Ovary (tissue), 10 donors: ENCODE measurements at places on chromosomes 7 and 10. TPM values are rescaled to one million over a fixed set of nuclear protein-coding genes. Genes with fewer than 3 reads are reported as not detected.
A peak's percentile ranks its signal among the peaks of the same experiment; 100 is the strongest.

Gene CFAP69
- total RNA-seq: 8.4 TPM

- no peak for DNase-seq
Observed at GRCh38 chr10:30873411-30873810, 158.3 kb downstream of the ZNF438 start.

DNA sequence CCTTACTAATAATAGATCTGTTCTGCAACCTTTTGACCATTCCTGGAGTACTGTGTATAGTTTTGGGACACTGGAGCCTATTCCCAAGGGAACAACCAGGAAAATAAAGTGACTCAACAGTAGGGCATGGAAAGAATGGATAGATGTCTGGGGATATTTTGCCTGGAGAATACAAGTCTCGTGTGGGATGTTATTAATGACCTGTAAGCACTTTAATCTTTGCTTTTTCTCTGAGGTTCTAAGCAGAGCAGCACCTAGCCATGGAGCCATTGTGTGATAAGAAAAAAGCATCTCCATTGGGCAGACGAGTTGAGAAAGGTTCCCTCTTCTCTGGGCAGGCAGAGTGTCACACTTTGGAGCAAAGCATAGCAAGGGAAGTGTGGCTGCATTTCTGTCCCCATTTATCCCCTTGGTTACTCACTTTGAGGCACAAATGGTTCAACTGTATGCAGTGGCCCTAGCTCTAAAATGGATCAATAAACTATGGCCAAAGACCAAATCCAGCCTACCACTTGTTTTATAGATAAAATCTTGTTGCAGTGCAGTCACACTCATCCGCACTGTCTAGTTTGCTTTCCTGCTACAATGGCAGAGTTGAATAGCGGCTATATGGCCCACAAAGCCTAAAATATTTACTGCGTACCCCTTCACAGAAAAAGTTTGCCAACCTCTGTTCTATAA is 21.0 kb upstream of the CCDC71L start:
- DNase-seq: no peak

Gene GDF2
- not detected for total RNA-seq

- DNase-seq: no peak
Observed at GRCh38 chr10:97109547-97109946, 76.2 kb downstream of the SLIT1 start.

GRCh38 chr10:70052462-70053217 is at the start of gene MACROH2A2:
Gene MACROH2A2 (plus strand): TSS chr10:70052846. CDS start chr10:70075659, 22,813 bp downstream.
- peak; percentile 73 for DNase-seq

DNA sequence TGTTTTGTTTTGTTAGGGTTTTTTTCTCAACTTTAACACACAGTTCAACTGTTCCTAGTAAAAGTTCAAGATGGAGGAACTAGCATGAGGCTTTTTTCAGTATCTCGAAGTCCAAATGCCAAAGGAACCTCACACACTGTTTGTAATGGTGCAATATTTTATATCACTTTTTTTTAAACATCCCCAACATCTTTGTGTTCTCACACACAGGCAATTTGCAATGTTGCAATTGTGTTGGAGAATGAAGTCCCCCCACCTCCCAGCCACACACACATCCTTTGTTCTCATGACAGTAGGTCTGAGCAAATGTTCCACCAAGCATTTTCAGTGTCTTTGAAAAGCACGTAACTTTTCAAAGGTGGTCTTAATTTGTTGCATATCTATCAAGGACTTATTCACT is 120.9 kb downstream of the TWIST1 start:
- DNase-seq: no peak

Gene LRMDA
- 21.6 TPM for total RNA-seq

Gene CYP2C8
- 0.27 TPM for total RNA-seq

Gene NKX2-3
- total RNA-seq: not detected

- DNase-seq: no peak
Observed at GRCh38 chr10:18149196-18149800, 9.1 kb downstream of the CACNB2 start.

DNA sequence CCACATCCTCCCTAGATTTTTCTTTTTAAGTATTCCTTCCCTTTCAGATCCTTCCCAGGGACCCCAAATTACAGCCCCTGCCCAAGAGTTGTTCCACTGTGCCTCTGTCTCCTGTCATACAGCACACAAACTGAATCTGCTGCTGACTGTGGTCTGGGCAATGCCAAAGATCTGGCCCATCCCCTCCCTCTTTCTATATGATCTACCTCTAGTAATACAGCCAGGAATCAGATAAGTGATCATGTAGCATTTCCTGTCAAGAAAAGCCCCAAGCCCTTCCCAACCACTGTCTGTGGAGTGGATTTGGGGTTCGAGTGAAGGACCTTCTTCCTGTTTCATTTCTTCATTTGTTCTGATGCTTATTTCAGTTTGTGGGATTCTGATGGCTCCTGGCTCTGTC is 6.7 kb downstream of the STX1A start:
- no peak for DNase-seq
